ENCODE measurements at places on chromosomes 1 and 21.

DNA sequence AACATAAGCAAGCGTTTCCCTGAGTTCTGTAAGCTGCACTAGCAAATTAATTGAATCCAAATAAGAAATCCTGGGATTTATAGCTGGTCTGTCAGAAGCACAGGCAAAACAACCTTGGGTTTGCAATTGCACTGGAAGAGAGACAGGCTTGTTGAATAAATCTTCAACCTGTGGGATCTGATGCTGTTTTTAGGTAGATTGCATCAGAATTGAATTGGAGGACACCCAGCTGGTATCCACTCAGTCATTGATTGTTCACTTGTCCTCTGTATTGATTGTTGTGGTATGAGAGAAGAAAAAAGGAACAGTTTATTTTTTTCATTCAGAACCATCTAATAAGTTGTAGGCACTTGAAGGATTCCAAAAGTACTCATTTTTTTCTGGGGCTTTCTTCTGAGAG lies 497.4 kb downstream of the SIPA1L2 start:
- no peak for DNase-seq

DNA sequence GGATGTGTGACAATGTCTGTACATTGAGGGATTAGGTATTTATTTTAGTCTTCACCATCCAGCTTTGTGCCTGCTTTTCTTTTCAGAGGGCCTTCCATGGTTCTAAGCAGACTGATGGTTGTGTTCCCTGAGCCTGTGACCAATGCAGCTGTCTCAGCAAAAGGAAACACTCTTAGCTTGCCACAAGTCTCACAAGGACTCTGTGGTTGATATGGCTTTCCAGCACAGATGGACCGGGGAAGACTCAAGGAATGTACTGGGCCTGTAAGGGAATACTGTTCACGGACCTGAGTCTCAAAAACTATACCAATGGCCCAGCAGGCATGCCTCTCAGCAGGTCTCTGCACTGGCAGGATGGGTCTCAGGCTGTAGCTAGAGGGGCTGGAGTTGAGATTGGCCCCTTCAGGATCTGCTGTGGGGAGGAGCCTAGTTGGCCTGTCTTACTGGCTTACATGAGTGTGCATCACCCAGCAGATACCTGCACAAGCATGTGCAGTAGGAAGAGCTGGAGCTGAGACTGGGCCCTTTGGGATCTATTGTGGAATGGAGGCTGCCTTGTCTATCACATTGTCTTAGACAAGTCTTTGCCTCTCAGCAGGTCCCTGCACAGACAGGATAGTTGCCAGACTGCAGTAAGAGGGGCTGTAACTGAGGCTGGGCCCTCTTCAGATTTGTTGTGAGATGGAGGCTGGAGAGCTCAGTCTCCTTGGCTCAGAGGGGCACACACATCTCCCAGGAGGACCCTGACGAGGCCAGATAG lies 52.0 kb upstream of the PDC start:
- DNase-seq, result no peak

GRCh38 chr1:164664127-164664526 lies 105.1 kb downstream of the PBX1 start:
- DNase-seq, result no peak

- no peak for DNase-seq
These were observed 68.0 kb upstream of the AKT3 start for GRCh38 chr1:243917863-243918565.

DNA sequence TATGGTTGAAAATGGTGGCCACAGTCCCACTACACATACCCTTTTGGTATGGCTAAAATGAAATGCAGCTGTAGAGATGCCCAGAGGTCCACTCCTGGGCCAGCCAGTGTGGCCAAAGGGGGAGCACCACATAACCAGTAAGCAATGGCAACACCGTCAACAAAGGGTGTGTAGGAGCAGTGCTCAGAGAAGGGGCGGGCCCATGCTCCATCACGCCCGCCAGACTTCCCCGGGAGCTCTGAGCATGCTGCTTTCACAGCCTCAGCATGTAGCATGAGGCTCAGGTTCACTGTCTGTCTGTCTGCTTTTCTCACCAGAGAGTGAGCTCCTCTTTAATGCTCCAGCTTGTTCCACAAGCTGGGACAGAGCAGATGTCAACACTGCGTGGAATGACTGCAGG lies 537.6 kb downstream of the MATN1 start:
- no peak for DNase-seq

- no peak for DNase-seq
These were observed 65.9 kb upstream of the CCDC190 start for GRCh38 chr1:162926906-162927305.

DNA sequence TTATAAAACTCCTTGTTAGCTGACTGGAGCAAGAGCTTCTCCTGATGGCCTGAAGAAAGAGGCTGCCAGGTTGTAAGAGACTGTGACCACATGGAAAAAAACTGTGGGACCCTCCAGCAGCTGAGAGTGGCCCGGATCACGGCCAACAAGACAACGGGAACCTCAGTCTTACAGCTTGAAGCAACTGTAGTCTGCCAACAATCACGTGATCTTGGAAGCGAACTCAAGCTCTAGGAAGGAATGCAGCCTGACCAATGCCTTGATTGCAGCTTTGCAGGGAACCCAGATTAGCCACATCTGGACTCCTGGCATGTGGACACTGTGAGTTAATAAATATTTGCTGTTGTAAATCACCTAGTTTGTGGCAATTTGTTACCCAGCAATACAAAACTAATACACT lies 442.6 kb upstream of the PRMT6 start:
- DNase-seq, result no peak

- no peak for DNase-seq
These were observed 14.9 kb downstream of the APCS start for GRCh38 chr1:159602501-159602999.

DNA sequence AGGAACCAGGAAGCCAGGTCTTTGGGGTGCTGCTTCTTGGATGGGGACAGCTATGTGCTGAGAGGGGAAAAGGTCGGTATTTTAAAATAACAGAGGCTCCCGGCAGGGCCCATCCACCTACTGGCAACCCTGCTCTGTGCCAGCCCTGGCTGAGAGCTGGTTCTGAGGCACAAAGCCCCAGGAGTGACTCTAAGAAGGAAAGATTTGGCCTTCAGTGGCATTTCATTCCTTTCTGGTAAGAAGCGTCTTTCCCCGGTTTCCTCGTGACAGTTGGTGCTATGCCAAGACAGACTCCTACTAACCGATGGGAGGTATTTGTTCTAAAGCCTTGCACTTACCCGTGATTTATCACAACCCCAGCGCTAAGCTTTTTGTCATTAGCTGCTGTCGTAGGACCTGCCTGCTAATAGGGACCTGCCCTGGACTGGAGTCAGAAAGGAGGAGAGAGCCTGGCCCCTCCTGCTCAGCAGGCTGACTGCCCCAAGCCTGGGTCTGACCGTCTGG lies 123.1 kb upstream of the ADAR start:
- DNase-seq, result no peak

DNA sequence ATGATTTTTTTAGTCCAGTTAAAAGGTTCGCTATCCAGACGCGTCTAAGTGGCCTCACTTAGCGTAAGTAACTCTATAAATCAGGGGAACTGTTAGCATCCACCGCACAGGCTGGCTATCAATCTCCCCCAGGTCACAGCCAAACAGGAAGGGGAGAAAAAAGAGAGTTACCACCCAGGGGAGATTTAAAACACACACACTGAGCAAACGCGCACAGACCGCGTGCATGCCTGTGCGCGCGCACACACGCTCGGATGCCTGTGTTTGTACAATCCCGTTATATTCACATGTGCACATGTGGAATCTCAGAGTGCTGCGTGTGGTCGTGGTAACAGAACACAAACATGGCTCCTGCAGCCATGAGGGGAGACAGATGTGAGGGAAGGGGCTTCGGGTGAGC lies 125.4 kb downstream of the CASZ1 start:
- DNase-seq, result no peak

DNA sequence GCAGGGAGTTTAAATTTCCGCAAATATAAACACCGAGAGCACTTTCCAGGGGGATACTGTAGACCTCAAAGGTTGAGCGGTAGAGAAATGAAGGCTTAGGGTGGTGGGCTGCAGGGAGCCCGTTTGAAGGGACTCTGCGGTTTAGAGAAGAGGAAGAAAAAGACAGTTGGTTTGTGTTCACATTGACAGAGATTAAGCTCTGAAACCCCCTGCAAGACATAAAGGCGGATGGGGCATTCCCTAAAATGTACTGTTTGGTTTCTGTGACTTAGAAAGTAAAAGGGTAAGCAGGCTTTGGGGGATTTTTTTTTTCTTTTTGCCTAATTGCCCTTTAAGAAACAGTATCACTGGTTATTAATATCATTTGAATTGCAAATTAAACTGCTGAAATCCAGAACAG lies 1.3 kb downstream of the KAZN start:
- DNase-seq, result no peak

DNA sequence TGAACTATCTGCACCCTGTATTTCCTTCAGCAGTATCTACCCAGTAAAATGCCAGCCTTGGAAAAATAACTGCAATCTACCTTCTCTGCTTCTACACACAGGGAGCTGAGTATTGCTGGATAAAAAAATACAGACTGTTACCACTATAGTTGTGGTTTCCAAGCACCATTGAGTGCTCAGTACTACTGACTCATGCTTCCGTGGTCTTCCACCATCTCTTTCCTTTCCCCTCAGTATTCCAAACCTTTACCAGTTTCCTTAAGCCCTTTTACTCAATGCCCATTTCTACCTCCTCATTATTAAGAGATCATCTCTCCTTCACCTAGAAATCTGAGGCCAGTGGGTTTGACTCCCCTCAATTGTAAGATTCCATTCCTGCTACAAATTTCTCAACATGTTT lies 23.8 kb downstream of the GLMN start:
- DNase-seq, result no peak

DNA sequence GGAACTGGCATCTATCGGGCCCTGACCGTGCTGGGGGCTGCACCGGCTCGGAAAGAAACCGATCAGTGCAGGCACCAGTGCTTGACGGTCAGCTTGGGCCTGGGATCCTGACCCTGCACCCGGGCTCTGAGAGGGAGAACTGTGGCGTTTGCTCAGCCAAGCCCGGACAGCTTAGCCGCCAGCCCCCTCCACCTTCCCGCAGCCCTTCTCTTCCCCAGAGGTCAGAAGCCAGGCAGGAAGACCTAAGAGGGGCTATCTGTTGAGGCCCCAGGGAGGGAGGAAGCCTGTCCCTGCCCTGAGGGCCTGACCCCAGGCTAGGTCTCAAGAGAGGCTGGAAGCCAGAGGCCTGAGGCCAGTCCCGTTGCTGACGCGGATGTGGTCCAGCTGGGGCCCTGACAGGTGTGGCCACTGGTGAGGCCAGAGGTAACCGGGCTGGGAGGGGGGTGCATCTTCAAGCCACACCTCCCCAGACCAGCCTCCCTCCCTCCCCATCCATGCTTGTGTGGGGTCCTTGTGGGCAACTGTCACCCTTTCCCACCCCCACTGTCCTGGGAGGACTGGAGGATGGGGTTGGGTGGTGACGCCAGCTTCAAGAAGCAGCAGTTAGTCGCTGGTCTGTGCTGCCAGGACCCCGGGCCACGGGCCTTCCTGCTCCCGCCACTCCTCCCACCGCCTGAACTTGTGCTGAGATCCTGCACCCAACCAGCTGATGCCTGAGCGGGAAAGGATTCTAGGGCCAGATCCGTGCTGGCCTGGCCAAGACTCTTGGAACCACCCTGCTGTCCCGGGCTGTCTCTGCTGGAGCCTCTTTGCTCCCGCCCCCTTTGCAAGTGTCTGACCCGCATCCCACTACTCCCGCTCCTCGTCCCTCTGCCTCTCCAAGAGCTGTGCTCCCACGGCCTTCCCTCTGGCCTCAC lies 2.6 kb upstream of the DVL1 start:
- no peak for DNase-seq

DNA sequence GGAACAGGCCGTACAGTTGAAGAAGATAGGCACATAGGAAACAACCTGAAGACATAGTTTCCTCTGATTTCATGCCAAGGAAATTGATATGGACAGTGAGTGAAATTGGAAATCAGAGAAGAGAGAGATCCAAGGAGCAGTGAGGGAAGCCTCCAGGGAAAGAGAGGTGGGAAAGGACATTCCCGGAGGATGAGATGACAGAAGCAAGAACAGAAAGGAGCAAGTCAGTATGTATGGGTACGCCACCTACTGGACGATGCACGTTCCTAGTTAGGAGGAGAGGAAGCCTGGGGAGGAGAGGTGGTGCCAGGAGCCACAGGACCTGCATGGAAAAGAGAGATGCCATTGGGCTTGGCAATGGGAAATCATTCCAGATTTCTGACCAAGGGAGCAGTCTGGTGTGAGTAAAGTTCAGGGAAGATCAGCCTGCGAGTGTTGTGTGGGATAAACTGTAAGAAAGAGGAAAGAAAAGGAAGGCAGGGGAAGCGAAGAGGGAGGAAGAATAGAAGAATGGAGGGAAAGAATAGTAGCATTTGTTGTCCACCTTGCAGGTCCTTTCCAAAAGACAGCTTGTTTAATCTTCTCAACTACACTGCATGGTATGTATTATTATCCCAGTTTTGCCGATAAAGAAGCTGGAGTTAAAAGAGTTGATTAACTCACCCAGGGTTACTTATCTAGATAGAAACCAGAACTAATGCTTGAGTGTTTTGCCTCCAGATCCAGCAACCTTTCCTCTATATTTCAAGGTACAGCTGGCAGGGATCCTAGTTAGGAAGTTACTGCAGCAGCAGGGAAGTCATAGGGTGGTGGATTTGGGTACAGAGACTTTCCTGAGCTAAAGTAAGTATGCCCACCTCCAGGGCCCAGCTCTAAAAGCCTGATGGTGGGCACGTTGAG lies 27.4 kb downstream of the C1orf116 start:
- DNase-seq, result peak; percentile 39

DNA sequence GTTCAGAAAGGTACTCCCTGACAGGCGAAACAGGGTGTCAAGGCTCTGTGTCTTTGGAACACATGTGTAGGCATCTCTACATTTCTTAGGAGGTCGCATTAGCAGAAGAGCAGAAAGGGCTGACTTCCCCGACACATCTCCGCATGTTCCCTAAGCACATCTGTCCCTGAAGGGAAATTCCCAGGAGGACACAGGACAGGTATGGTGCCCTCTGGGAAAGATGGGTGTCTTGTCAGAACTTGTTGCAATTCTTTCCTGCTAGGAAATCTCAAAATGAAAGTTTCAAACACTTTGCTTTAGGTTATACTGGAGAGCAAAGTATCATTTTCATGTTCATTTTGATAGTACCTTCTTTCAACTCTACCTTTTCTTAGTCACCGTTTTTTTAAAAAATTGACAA lies 2.0 kb downstream of the DSCAM start:
- peak; percentile 8 for DNase-seq

DNA sequence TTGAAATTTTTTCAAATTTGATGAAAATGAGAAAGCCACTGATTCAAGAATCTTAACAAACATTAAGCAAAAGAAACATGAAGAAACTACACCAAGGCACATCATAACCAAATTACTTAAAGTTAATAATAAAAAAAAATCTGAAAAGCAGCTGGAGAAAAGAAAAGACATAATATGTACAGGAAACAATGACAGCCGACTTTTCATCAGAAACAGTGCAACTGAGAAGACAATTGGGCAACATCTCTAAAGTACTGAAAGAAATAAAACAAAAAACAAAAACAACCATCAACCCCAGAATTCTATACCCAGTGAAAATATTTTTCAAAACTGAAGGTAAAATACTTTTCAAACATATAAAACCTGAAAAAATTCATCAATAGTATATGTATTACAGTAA lies 73.8 kb upstream of the DMRTA2 start:
- DNase-seq, result no peak

Data from NCI-H1105 (cell line).